A549 treated with dexamethasone at 1 μM for 4 hours (cell line): ENCODE measurements at places on chromosomes 12 and 14. TPM values are rescaled to one million over a fixed set of nuclear protein-coding genes. Genes with fewer than 3 reads are reported as not detected.

The EXD2 gene
- total RNA-seq, result 12.1 to 14.5 TPM (median 13.6 TPM) in 5 replicates

The KRT83 gene
- 2.4 to 3.0 TPM (median 2.8 TPM) in 5 replicates for total RNA-seq

The DCAF11 gene
- 21.0 to 23.9 TPM (median 22.6 TPM) in 5 replicates for total RNA-seq

The C14orf132 gene
- 5.0 to 9.9 TPM (median 7.8 TPM) in 5 replicates for total RNA-seq

The GSKIP gene
- 15.7 to 22.0 TPM (median 19.7 TPM) in 5 replicates for total RNA-seq

The CLEC1A gene
- not detected in 5 replicates for total RNA-seq

The SALL2 gene
- 0.58 to 0.78 TPM (median 0.68 TPM) in 5 replicates for total RNA-seq

The MYH6 gene
- total RNA-seq, result 0.05 to 0.15 TPM (median 0.12 TPM) in 5 replicates

The DIO3 gene
- 0.07 to 0.13 TPM (median 0.08 TPM) in 4 of 5 replicates, not detected in the other for total RNA-seq

The KERA gene
- not detected in 5 replicates for total RNA-seq

The CIROP gene
- 0.06 TPM in 1 of 5 replicates, not detected in the others for total RNA-seq

The MAP1LC3B2 gene
- 0.81 to 1.3 TPM (median 1.1 TPM) in 5 replicates for total RNA-seq

The RTN1 gene
- 0.03 TPM in 1 of 5 replicates, not detected in the others for total RNA-seq

The CSRP2 gene
- 18.8 to 25.5 TPM (median 21.7 TPM) in 5 replicates for total RNA-seq

The NGB gene
- total RNA-seq, result 0.05 TPM in 1 of 5 replicates, not detected in the others

The KRT8 gene
- 4,375 to 5,591 TPM (median 5,356 TPM) in 5 replicates for total RNA-seq

The VDR gene
- total RNA-seq, result 2.7 to 3.5 TPM (median 3.1 TPM) in 5 replicates

The PDZRN4 gene
- total RNA-seq, result 0.02 to 0.05 TPM (median 0.04 TPM) in 3 of 5 replicates, not detected in the others

The OR6C70 gene
- total RNA-seq, result not detected in 5 replicates

The ACRBP gene
- total RNA-seq, result 0.13 to 0.23 TPM (median 0.19 TPM) in 5 replicates

The KRT73 gene
- not detected in 5 replicates for total RNA-seq

The PTPN6 gene
- total RNA-seq, result 6.6 to 14.6 TPM (median 11.5 TPM) in 5 replicates

The PNP gene
- total RNA-seq, result 130 to 164 TPM (median 132 TPM) in 5 replicates

The GARIN6 gene
- not detected in 5 replicates for total RNA-seq

The CD27 gene
- not detected in 5 replicates for total RNA-seq

The CCND2 gene
- 0.01 to 0.02 TPM in 2 of 5 replicates, not detected in the others for total RNA-seq

The TBC1D30 gene
- total RNA-seq, result 1.4 to 1.8 TPM (median 1.6 TPM) in 5 replicates

The LMNTD1 gene
- 0.15 TPM in 1 of 5 replicates, not detected in the others for total RNA-seq

The SIX6 gene
- not detected in 5 replicates for total RNA-seq

The NRXN3 gene
- 0.70 to 1.3 TPM (median 1.1 TPM) in 5 replicates for total RNA-seq

The LRTM2 gene
- 0.05 to 0.15 TPM (median 0.06 TPM) in 3 of 5 replicates, not detected in the others for total RNA-seq

The RGS6 gene
- 0.04 TPM in 1 of 5 replicates, not detected in the others for total RNA-seq

The FBXO34 gene
- 11.9 to 16.7 TPM (median 15.8 TPM) in 5 replicates for total RNA-seq

The SLC39A5 gene
- total RNA-seq, result 0.09 TPM in 1 of 5 replicates, not detected in the others

The ANO4 gene
- total RNA-seq, result 0.05 to 0.08 TPM (median 0.07 TPM) in 4 of 5 replicates, not detected in the other

The YLPM1 gene
- 37.9 to 44.8 TPM (median 41.5 TPM) in 5 replicates for total RNA-seq

The CMA1 gene
- total RNA-seq, result not detected in 5 replicates

The ANKRD33 gene
- total RNA-seq, result 0.08 TPM in 1 of 5 replicates, not detected in the others

The SCNN1A gene
- total RNA-seq, result 16.8 to 31.6 TPM (median 27.9 TPM) in 5 replicates

The OVCH1 gene
- total RNA-seq, result not detected in 5 replicates

The SYCP3 gene
- 0.04 to 0.16 TPM (median 0.09 TPM) in 4 of 5 replicates, not detected in the other for total RNA-seq

The CLEC6A gene
- total RNA-seq, result not detected in 5 replicates

The GDF3 gene
- total RNA-seq, result not detected in 5 replicates

The FAM181A gene
- total RNA-seq, result not detected in 5 replicates

The RNASE1 gene
- 0.15 to 0.45 TPM (median 0.30 TPM) in 5 replicates for total RNA-seq
